Amniotic epithelial cell (primary cell): ENCODE measurements at places on chromosomes 3 and 15.
A peak's percentile ranks its signal among the peaks of the same experiment; 100 is the strongest.

DNA sequence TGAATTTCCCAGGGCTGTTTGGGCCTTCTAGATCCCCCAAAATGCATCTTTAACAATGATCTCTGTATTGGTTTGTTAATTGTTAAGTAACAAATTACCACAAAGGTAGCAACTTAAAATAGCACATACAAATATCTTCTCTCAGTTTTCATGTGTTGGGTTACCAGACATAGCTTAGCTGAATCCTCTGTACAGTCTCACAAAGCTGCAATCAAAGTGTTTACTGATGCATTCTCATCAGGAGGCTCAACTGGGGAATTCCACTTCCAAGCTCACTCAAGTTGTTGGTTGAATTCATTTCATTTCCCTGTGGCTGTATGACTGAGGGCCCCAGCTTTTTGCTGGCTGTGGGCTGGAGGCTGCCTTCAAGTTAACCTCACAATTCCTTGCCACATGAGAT, 297.6 kb downstream of the RPLP1 start:
- no peak for DNase-seq

- peak; percentile 53 for DNase-seq
Observed at GRCh38 chr3:72888546-72889309, 882 bp downstream of the GXYLT2 start.

GRCh38 chr3:157099326-157100095, 60.4 kb downstream of the CCNL1 start:
- DNase-seq, result peak; percentile 47

DNA sequence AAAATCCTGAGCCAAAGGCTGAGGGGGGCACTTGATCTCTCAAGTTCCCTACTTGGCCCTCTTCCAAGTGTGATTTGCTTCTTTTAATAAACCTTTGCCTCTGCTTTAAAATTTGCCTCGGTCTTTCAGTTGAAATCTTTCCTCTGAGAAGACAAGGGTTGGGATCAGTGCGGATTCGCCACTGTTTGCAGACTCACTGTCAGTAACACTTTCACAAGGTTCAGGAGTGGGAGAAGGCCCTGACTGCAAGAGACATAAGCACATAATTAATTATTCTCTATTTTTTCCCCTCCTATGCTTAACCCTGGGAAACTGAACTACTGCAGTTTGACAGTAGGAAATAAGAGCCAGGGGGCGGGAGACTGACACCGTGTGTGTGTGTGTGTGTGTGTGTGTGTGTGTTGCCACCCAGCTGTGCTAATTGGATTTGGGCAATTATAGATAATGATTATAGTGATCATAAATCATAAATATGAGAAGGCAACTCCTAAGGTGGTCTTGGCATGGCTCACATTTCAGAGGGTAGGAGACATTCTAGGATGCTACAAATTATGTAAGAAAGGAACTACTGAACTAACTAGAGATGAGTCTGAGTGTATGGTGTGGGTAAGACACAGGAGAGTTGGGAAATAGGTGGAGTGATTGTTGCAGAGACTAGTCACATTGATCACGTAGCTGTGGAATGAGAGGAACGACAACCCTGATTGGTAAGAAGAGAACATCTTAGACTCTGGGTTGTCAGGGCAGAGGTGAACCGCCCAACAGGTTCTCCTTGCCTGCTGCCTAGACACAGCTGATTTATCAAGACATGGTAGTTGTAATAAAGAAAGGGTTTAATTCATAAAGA, 5.5 kb upstream of the ZNF662 start:
- no peak for DNase-seq

GRCh38 chr3:15330031-15330596, 2.3 kb downstream of the SH3BP5 start:
- peak; percentile 91 for DNase-seq

DNA sequence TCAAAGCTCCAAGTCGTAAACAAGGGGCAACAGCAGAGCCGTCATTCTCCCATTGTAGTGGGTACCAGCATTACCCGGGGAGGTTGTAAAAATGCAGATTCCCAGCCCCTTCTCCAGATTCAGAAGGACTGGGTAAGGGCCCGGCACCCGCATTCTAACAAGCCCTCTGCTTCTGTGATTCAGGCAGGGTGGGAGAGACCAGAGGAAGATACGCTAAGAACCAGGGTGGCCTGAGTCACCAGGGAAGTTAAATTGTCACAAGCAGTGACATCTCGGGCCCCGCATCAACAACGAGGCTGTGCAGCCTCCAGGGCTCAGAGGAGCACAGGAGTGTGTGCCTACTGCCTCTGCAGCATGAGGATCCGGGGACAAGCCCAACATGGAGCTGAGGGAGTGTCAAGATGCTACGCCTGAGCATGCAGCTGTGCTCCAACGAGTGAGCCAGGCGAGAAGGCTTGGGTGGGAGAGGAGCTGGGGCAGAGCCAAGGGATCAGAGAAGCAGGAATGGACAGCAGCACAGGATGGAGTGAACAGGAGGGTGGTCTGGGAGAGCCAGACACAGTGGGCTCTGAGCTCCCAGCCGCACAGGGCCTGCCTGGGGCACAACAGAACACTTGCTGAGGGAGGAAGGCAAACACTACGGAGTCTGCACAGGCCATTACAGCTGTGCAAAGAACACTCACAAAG, 68.5 kb downstream of the CPN2 start:
- DNase-seq, result no peak

DNA sequence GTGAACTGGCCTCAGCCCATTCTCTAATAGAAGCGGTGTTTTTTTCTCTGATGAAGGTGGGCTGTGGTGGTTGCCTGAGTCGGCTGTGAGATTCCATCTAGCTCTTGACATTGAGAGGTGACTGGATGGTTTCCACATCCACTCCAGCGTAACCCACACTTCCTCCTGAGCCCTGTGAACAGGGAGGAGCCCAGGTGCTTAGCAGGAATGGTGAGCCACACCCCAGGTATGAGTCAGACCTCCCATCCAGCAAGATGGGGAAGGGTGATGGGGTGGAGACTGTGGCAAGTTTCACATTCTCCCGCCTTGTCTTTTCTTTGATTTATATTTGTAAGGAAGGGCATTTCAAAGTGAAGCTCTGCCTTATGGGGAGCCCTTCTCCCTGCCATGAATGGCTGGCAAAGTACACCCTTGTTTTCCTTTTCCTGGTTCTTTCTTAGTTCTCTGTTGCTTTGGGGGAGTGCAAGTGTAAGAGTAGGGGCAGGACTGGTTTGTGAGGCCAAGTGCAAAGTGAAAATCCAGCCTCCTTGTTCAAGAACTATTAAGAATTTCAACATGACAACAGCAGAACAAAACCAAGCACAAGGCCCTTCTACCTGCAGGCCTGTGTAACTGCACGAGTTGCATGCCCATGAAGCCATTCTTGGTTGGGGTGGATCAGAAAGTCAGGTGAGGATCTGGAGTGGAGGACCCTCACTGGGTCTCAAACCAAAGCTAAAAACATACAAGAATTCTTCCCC, 4.6 kb upstream of the TPRG1 start:
- DNase-seq, result no peak

DNA sequence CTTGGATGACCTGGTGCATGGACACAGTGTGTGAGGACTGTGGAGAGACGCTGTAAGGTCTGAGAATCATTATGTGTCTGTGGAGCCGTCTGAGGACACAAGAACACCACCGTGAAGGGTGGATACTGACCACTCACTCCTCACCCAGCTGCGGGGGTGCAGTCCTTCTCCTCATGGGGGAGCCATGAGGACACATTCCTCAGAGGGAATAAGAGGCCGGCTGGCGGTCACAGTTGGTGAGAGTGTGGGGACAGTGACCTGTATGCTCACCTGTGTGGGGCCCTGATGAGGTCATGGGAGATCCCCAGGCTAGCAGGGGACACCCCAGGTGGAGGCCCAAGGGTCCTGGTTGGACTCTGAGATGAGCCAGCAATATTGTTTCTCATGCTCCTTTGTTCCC, 2.5 kb upstream of the TRPM1 start:
- DNase-seq, result no peak

GRCh38 chr3:177379045-177379444, 181.8 kb upstream of the TBL1XR1 start:
- peak; percentile 7 for DNase-seq

GRCh38 chr3:65398953-65399352, 639.8 kb downstream of the MAGI1 start:
- DNase-seq, result peak; percentile 61

GRCh38 chr3:15263120-15263519, 57.1 kb downstream of the CAPN7 start:
- DNase-seq, result no peak

DNA sequence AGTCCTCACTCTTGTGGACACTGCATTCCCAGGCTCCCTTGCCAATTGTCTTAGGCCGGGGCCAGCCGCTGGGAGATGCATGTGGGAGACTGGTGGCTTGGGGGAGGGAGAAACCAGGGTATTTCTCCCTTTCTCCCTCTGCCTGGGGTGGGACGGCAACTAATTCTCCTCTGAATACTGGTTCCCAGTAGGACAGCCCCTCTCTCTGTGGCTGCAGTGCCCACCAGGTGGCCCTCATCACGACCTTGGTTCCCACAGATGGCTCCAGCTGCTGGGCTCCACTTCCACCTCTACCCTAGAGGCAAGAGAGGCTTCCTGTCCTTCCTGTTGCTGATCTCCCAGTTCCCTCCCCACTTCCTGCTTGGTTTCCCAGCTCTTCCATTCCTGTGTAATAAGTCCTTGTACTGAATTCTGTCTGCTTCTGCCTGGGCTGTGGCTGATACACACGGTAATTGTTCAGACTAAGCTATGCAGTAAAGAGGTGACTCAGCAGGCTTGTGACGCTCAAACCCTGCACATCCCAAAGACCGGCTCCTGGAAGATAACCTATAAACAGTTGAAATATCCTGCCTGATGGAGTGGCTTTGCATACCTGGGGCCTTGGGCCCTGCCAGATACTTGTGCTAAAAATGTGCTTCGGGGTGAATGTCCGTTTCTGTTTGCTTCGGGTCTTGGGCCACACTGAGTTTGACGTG, 20.4 kb upstream of the COPG1 start:
- DNase-seq, result peak; percentile 81

GRCh38 chr15:60528530-60528929, 49.6 kb upstream of the ICE2 start:
- no peak for DNase-seq

DNA sequence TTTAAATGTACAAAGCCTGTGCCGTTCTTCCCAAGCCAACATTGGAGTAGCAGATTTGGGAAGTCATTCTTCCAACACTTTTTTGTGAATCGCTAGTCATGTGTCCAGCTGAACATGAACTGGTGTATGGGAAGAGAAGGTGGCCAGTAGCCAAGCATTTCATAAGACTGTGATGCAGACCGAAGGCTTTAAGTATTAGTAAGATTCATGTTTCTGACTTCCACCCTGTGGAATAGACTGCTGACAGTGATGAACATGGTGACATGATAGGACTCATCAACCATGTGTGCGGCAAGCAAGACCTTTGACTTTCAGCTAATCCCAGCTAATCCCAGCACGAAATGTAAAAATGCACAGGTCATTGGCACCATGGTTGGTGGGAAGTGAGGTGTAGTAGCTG, 48.3 kb upstream of the THSD4 start:
- DNase-seq, result peak; percentile 98

DNA sequence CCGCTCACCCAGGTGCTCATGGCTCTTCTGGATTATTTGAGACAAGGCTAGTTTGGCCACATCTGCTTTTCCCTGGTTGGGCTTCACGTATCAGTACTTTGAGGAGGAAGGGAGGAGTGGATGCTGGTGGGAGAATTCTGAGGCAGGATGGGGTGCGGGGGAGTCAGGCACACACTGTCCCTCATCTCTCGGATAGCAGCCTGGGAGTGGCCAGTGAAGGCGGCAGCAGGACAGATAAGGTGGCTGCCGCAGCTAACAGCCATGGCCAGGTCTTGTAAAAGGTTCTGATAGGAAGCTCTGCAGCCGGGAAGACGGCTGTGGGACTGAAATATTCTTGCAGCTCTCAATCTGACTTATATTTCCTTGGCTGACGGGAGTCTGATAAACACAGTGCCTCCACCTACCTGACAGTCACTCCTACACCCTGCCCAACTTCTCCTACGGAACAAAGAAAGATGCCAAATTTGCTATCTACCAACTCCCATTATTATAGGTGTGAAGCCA, 87.3 kb downstream of the MESD start:
- DNase-seq, result no peak

DNA sequence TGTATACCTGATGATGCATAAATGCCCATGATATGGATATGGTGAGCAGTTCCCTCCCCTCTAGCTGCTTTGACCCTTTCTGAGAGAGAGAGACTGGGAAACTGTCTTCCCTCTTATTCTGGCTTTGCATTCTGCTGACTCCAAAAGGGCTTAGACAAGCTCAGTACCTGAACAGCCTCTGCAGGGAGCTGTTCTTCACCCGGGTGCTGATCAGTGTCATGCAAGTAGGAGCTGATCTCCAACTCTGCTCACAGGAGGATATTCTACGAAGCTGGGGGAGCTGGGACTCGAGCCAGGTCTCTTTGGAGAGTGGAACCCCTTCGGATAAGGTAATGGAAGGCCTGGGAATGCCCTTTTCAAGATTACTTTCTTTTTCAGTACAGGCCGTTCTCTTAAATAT, 237.1 kb downstream of the RYR3 start:
- DNase-seq, result peak; percentile 22

GRCh38 chr3:65318231-65318630, 630.4 kb upstream of the ADAMTS9 start:
- DNase-seq, result no peak

DNA sequence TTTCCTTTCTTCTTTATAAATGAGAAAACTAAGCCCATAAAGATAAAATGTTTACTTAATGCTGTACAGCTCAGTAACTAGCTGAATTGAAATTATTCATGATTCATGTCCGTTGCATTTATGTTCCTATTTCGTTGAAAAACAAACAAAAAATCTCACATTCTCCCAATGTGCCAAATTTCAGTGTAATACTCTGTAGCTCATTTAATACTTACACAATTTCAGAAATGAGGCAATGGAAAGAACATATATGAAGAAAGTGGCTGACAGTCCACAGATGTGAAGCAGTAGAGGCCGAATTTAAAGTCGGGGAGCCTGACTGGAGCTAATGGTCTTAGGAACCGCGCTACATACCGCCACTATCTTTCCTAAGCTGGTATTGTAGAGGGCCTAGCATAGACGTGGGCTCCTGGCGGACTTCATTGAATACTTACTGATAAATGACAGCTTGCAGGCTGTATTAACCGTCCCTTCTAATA, 651 bp downstream of the PLSCR2 start:
- peak; percentile 42 for DNase-seq

DNA sequence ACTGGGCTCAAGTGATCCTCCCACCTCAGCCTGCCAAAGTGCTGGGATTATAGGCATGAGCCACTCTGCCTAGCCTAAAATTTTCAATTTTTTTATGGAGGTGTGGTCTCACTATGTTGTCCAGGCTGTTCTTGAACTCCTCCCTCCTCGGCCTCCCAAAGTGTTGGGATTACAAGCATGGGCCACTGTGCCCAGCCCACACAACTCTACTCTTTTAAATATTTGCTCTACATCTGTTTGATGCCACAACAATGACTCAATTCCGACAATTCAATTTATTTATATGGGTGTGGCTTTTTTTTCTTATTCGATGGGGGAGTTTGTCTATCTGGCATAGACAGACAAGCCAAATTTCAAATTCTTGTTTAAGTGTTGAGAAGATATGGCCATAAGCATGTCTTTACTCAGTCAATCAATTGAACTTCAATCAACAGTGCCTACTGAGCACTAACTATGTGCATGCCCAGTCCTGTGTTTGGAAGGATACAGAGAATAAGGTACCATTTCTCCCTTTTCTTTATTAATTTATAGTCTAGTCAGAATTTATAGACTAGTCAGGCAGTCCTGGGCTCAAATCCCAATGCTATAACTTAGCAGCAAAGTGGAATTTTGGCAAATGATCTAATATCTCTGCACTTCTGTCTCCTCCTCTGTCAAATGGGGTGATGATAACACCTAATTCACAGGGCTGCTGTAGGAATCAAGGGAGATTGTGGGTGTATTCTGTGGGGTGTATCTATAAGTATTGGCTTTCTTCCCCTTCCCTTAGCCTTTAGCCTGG, 54.6 kb upstream of the PIAS1 start:
- DNase-seq, result no peak

- peak; percentile 42 for DNase-seq
Observed at GRCh38 chr15:90870354-90871138, 2.2 kb downstream of the FURIN start.
